Activated CD4-positive, alpha-beta T cell treated with anti-CD3 and anti-CD28 coated beads for 4 hours (primary cell): ENCODE measurements at places on chromosomes 11 and 22.

- DNase-seq, result no peak
Observed at GRCh38 chr22:38569181-38569971, 607 bp downstream of the DMC1 start.

DNA sequence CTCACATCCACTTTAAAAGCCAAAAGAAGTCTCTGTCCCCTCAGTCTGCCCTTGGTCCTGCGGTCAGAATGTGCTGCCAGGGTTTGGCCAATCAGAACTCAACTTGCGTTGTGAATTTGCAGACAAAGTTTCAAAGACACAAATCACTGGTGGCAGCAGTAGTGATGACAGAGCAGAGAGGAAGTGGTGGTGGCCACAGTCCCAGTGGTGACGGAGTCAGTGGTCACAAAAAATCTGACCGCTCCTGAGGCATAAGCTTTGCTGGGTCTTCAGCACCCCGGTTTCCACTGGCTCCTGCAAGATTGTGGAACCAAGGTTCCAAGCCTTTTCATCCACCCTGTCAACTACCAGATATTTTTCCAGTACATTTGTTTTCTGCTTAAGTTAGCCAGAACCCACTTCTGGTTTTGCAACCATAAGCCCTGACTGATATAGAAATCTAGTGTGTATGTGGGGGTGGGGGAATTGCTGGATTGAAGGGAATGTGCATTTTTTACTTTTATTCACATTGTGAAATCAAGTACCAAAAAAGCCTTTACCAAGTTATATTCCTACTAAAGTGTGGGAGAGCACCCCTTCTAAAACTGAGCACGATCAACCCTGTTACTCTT, 112.3 kb downstream of the TMPRSS5 start:
- no peak for DNase-seq

DNA sequence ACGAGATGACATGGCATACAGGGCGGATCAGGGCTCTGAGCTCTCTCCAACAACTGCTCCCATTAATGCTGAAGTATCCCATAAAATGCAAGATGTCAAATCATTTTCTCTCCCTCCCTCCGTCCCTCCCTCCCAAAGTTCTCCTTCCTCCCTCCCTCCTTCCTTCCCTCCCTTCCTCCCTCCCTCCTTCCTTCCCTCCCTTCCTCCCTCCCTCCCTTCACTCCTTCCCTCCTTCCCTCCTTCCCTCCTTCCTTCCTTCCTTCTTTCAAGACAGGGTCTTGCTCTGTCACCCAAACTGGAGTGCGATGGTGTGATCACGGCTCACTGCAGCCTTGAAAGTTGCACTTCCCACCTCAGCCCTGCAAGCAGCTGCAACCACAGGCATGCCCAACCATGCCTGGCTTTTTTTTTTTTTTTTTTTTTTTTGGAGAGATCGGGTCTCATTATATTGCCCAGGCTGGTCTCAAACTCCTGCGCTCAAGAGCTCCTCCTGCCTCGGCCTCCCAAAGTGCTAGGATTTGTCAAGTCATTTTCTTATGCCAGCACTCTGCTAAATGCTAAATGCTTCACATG, 38.2 kb downstream of the TXN2 start:
- no peak for DNase-seq

GRCh38 chr22:46935506-46936377, 173.3 kb downstream of the TBC1D22A start:
- no peak for DNase-seq

DNA sequence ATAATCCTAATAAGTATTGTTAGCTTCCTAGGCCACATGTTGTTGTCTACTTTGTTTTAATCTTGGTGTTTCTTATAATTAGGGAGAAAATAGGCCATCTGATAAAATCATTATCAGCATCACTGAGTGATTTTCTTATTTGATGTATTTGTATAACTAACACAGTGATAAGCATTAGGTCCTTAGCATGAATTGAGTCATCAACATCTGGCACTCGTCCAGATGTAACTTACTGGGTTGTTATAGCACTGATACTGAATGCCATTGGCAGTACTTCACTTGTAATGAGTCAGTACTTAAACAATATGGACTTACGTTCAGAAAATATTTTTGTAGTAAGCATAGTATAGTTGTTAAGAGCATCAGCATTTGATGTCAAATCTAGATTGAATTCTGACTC, 16.2 kb downstream of the API5 start:
- DNase-seq, result no peak

DNA sequence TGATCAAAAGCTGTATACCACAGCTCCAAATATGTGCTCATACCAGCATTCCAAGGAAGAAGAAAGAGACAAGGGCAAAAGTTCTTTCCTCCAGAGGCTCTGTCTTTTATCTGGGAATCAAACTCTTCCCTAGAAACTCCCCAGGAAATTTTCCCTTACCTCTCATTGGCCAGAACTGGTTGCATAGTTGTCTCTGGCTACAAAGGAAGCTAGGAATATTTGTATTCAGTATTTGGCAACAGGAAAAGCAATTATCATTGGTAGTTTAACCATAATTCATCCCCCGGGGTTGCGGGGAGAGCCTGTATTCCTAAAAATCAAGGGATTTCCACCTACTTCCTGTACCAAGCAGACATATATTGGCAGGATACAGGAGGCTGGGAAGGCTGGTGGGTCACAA, 10.5 kb upstream of the ZFTA start:
- DNase-seq, result no peak

DNA sequence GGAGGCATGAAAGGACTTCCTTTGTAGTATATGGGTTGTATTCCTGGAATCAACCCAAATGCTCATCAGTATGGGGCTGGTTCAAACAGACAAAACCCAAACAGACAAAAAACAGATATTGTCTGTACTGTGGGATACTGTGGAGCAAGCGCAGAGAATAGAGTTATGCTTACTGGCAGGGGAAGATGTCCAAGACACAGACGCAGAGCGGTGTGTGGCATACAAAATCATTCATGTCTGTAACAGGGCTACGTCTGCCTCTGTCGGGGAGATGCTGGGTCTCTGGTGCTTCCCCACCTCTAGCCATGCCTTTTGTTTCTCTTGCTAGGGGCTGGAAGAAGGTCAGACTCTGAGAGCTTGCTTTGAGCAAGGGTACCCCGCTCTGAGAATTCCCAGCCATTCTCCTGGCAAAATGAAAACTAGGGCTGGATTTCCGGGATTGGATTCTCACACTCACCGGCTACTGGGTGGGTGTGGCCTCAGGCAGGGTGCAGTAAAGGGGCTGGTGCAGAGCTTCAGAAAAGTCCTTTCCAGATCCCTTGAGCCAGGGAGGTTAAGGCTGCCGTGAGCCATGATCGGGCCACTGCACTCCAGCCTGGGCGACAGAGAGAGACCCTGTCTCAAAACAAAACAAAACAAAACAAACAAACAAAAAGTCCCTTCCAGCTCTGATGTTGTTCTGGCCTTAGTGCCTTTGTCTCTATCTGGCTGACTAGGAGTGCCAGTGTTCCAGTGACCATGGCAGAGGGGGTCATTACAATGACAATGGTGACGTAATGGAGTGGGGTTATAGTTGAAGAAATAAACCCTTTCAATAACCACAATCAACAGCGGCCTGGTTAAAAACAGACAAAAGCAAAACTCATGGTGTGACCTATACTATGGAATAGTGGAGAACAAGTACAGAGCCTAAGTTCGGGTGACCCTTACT, 2.9 kb upstream of the ABCC8 start:
- no peak for DNase-seq

DNA sequence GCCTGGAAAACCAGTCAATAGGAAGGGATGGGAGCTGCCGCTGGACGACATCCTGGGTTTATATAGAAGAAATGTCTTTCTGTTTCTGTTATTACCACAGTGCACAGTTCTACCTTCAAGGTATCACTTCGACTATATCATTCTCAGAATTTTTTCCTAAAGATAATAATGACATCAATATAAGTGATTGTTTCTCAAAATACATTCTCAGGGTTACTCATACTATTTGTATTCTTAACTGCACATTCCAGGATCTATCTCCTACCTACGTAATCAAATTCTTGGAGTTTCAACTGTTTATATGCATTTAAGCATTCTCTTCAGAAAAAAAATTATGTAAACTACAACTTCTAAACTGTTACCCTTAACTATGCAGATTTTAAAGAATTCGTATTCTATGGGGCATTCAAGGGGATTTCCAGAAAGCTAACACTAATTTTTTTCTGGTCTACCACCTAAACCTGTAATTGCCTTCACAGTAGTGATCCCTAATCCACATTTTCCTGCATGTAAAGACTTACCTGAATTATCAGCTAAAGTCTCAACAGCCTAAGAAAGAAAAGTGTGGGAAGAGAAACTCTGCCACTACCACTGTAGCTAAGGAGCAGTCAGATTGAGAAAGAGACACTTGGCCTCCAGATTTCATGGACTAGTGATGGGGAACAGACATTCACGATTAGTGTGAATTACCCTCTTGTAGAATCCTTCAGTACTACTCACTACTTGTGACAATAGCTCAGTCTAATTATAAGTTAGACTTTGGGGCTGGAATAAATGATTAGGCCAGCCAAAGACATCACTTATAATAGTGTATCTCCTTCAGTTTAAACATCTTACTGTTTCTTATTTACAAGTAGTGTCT, at the start of gene OR51B5:
Gene OR51B5, minus strand, starts transcription at position 51 of the 862 bp plus-strand sequence. Its CDS starts 0 bp downstream, at position 51.
- no peak for DNase-seq

DNA sequence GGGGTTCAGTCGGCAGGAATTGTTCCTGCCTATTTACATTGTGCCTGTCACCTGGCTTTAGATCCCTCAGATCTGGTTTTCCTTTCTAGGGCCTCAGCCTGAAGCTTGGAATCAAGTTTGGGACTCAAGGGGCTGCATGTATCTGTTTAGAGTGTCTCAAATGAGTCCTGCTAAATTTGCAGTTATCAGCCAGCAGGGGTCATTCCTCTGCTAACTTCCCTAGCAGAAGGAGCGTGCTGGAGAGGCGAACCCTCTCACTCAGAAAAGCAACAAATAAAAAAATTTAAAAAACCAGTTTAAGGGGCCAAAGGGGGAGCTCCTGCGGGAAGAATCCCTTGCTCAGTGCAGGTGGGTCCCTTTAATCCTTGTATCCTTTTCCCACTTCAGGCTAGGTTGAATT, 1220.2 kb downstream of the JRKL start:
- DNase-seq, result no peak

DNA sequence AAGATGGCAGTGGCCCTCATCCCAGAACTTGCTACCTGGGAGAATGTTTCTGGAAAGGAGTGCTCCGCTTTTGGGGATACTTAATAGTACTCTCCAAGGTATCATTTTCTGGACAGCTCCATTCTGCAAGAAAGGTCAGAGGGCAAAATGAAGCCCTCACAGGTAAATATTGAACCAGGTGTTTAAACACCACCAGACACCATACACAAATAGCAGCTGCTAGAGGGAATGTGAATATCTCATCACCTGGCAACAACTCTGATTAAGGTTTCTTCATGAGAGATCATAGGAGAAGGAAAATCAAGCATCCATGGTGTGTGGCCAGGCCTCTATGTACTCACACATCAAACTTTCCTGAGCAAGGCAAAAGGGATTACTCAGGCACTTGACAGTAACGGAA, 226.1 kb upstream of the FAT3 start:
- DNase-seq, result no peak

DNA sequence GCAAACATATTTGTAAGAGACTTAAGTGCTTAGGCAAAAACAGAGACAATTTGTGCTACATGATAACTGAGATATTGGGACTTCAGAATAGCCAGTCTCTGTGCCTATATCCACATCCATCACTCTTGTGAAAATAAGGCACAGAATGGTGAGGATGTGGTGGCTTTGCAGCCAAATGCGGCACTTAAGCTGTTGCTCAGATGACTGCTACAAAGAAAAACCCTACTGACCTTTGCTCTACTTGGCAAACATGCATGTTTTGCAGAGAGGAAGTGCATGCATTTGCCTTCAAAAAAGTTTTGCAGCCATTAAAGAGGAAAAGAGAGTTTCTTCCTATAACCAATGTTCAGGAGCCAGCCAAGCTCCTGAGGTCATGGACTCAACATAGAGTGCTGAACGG, 675.0 kb upstream of the KIRREL3 start:
- DNase-seq, result no peak

DNA sequence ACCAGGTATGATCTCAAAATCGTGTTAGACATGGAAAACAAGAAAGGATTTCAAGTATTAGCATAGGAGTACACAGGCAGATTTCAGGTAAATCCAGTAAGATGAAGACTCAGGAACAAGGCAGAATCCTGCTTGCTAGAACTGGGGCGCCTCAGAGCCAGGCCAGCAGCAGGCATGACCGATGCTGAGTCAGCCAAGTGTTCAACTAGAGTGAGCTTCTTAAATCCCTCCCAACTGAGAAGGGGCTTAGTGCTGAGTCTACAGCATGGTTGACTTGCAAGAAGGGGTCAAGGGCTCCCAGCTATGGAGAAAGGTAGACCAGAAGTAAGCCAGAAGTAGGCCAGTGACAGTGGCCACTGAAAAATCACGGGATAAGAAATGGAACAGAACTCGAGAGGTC, 12.4 kb downstream of the GRAP2 start:
- no peak for DNase-seq

DNA sequence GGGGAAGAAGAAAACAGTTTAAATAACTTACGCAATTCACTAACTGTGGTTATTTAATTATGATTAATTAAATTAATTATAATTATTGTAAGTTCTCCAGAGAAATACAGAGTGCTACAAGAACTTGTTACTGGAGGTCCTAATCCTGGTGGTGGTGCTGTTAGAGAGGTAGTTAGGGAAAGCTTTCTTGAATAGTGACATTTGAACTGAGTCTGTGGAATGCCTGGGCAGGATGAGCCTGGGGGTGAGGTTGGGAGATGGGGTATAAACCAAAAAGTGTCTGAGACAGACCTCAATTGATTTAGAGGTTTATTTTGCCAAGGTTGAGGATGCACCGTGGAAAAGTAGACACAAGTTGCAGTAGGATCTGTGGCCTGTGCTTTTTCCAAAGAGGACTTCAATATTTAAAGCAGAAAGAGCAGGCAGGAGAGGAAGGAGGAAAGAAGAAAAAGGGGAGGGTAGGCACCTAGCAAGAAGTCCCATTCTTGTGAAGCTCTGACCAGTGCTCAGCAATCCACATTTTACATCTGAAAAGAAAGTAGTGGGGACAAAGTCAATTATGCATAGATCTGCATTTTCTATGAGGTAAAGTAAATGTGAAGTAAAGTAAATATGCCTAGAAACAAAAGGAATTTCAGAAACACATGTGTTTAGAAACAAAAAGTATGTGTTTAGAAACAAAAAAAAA, 4.4 kb upstream of the ZNF202 start:
- no peak for DNase-seq

- DNase-seq, result peak; percentile 39
Observed at GRCh38 chr11:17730608-17731462, 3.7 kb upstream of the KCNC1 start.

DNA sequence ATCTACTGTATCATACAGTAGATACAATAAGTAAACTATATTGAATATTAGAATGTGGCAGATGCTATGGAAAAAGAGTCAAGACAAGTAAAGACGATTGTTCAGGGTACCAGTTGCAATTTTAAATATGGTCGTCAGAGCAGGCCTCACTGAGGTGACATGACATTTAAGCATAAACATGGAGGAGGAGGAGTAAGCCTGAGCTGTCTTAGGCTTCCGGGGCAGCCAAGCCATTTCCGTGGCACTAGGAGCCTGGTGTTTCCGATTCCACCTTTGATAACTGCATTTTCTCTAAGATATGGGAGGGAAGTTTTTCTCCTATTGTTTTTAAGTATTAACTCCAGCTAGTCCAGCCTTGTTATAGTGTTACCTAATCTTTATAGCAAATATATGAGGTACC, 14.5 kb downstream of the PIK3IP1 start:
- no peak for DNase-seq

- DNase-seq, result no peak
Observed at GRCh38 chr11:69245491-69246345, 48.2 kb upstream of the MYEOV start.

GRCh38 chr22:42752912-42753311, 32.2 kb upstream of the A4GALT start:
- no peak for DNase-seq
